ENCODE measurements at places on chromosomes 13 and 19.

DNA sequence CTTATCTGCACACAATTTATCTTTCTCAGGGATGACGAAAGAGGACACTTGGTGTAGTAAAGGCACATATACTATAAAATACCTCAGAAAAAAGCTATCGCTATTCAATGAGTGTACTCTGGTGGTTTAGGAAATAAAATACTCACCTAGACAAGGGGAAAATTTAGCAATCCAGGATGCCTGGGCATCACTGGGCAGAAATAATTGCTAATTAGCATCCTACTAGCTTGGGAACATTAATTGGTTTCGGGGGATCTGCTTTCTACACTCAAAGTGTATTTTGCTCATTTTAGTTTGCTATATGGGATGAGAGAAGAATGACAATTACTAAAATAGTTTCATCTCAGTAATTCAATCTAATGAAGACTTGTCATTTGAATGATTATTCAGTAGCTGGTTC is 60.3 kb downstream of the OLFM4 start:
- no peak for DNase-seq

- no peak for DNase-seq
Observed at GRCh38 chr13:99768986-99769385, 202.6 kb downstream of the ZIC5 start.

DNA sequence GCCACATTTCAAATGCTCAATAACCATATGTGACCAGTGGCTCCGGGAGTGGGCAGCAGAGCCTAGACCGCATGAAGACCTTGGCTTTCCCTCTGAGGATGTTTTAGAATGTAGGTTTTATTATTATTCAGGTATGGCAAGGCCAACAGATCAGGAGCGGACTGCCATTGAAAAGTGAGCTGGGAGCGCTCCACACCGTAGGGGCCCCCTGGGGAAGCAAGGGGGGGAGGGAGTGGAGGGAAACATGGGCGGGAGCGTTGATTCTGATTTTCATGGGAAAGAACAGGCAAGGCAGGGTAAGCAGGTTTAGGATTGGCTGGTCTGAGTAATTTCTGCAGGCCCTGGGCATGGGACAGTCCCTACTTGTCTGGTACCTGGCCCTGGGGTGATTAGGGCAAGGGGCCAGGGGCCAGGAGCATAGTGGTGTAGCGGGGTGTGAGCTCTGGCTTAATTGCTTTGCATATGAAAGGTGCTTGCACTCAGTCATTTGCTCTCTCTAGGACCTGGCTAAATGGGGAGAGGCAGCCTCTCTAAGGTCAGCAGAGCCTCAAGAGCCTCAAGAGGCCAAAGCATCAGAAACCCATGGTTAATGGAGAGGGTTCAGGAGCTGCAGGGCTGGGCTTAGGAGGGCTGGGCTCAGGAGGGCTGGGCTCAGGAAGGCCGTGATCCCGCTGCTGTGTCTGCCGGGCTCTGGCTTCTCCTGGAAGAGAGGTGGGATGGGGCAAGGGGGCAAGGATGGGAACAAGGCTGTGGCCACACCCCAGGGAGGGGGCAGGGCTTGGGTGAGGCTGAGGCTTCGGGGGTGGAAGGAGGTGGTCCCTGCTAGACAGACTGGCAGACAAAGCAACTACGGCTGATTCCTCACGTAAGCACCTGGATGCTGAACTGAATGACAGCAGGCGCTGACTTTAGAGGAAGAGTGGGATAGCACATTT is 82.0 kb upstream of the WASF3 start:
- no peak for DNase-seq

GRCh38 chr13:110099922-110100321 is 207.0 kb downstream of the COL4A1 start:
- DNase-seq = no peak

DNA sequence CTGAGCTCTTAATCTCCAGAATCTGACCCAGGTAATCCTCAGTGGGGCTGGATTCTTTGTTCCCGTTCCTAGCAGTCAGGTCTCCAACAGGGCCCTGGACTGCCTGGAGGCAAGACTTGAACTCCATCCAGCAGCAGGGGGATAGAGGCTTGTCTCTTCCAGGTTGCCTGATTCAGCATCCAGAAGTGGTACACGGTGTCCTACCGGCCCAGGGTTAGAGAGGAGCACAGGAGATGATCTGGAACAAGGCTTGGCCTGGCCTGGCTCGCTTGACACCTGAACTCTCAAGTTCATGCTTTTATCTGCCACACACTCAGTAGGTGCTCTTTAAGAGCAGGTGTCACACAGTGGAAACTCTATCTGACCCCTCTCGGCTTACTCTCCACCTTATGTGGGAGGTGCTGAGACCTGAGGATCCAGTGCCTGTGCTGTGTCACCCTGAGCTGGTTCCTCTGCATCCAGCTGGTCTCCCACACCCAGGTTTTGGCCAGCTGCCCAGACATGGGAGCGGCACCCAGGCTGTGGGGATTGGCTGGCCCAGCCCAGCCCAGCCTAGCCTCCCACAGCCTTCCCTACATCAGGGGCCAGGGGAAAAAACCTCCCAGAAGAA is at the start of gene CYP4F3:
TSS of gene CYP4F3 (plus strand) at position 604 of the 610 bp plus-strand sequence. CDS start 519 bp downstream, outside the sequence.
- DNase-seq = peak; percentile 18

DNA sequence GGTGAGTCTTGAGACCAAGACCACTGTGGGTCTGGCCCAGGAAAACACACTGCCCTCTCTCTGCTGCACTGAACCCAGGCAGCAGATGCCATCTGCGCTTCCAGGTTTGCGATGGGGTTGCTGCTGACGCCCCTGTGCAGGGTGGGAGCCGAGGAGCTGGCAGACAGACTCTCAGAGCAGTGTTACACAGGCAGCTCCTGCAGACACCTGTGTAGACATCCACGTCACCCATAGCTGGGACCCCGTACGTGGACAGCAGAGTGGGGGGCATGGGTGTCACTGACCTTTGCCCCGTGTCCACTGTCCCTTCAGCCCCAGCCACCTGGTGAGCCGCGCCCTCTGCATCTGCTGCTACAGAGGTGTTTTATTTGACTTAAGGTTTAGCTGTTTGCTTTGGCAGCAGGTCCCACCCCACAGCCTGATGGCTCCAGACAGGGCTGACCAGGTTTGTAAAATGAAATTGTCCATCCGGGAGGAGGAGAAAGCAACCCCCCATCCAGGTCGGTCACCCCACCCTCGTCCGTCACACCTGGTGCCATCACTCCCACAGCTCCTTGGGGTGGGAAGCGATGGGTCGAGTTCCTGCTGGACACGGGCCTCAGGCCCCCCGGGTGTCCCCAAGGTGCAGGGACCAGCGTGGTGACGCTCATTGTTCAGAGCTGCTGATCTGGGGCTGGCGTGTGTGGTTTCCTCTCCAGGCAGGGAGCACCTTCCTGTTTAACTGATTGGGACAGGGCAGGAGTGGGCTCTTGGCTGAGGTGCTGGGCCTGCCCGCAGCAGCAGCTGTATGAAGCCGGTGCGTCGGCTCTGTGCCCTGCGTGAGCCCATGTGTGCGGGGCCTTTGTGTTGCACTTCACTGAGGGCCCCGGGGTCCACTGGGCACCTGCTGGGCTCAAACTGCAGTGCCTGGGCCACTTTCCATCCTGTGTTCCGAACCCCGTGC is 28.4 kb downstream of the MCF2L start:
- no peak for DNase-seq

All from CD4-positive, alpha-beta T cell treated with Interleukin-1 beta for 1 hour (primary cell).